Progenitor cell of endocrine pancreas (in vitro differentiated cells): ENCODE measurements at places on chromosomes 11 and 22.

- no peak for DNase-seq
Measured at GRCh38 chr22:31943206-31943977, 943 bp upstream of the YWHAH start.

- no peak for DNase-seq
Measured at GRCh38 chr11:128066399-128066798, 521.0 kb downstream of the ETS1 start.

DNA sequence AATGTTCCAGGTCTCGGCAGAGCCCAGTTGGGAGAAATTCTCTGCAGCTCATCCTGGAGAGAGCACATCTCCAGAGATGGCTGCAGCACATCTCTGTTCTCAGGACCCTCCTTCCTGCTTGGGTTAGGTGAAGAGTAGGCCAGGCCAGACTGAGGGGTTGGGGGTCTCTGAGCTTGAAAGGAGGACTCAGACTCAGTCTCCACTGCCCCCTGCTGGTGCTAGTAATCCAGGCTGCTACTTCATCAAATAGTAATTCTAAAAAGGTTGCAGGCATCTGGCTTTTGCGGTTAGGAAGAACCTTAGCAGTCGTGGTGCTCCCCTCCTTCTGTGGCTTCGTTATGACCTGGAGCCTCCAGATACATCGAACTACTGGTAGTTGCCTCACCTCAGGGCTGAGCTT lies 9.7 kb downstream of the TUB start:
- peak; percentile 59 for DNase-seq

DNA sequence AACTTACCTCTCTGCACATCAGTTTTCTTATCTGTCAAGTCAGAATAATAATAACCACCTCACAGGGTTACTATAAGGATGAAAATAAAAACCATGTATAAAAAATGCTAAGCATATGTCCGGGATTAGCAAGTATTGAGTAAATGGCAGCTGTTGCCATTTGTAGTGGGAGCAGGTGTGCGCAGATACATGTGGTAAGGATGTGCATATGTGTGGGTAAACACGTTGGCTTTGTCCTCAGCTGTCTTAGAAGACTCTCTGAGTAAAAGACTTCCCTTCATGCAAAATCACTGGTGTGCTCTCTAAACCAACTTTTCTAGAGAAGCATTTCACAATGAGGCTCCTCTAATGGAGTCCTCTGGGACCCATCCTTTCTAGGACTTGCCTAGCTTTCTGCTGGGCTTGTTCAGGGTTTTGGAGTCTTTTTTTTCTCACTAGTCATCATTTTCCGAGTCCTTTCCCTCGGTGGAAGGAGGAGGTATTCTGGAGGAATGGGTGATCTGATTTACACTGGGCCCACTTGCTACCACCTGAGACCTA lies 62.4 kb downstream of the NELL1 start:
- no peak for DNase-seq
